ENCODE measurements at places on chromosomes 6 and 20. TPM values are rescaled to one million over a fixed set of nuclear protein-coding genes. Genes with fewer than 3 reads are reported as not detected.

MTHFD1L gene
- total RNA-seq, result 36.3 TPM

CPNE5 gene
- 0.24 TPM for total RNA-seq

MATN4 gene
- not detected for total RNA-seq

BPI gene
- total RNA-seq, result not detected

DNA sequence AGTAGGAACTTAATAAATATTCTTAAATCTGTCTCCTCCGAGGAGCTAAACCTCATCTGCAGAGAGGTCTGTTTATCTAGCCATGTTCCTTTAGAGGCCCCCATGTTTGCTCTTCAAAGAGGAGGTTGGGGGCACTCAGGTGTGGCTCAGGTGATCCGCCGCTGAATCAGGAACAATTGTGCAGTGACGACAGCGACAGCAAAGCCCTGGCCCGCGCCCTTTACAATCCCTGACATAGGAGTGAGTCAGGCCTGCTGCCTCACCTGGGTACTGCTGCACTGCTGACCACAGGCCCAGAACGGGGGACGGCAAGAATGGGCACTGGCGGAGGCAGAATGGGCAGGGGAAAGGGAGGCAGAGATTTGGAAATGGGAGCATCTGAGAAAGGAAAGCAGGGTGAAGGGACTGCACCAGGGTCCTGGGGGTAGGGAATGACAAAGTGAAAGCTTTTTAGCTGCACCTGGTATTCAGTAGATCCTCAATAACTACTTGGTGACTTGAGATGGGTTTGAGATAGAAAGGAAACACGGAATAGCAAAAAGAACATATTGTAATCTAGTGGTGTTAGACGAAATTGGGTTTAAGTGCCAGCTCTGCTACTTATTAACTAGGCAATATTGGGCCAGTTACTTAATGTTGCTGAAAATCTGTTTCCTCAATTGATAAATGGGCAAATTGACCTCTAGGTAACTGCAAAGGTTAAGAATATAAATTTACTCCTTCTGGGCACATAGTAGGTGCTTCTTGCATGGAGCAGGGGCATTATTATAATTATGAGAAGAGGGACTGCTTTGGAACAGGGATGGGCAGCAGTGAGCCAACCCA lies 5.4 kb upstream of the IER3 start:
- DNase-seq, result no peak

DNA sequence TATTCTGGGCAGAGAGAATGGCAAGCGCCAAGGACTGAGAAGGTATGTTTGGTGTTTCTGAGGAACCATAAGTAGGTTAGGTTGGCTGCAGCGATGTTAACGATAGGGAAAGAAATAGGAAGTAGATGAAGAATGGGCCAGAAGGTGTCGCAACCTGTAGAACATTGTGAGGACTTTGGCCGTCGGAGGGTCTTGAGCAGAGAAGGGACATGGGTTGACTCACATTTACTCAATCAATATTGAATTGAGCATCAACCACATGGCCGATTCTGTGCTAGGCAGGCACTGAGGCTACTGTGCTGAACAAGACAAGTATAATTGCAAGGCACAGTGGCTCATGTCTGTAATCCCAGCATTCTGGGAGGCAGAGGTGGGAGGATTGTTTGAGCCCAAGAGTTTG lies 26.8 kb upstream of the RPN2 start:
- no peak for DNase-seq

DNA sequence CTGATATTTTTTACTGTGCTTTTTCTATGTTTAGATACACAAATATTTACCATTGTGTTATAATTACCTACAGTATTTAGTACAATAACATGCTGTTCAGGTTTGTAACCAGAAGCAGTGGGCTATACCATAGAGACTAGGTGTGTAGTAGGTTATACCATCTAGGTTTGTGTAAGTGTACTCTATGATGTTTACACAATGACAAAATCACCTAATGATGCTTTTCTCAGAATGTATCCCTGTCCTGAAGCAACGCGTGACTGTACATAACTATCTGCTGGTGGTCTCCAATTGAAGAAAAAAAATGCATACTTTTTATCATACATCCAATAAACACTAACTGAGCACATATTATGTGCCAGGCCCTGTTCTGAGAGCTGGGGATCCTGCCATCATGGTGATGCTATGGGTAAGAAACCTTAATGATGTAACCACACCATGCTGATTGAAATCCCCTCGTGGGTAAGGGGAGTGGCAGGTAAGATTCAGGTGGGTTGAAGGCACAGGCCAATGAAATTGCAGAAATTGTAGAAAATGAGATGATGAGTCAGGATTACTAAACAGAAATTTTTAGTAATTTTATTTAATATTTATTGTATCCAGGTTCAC lies 76.8 kb downstream of the FYN start:
- DNase-seq, result no peak

All from A172 (cell line).